ENCODE measurements at places on chromosomes 7 and 10.
A peak's percentile ranks its signal among the peaks of the same experiment; 100 is the strongest.

DNA sequence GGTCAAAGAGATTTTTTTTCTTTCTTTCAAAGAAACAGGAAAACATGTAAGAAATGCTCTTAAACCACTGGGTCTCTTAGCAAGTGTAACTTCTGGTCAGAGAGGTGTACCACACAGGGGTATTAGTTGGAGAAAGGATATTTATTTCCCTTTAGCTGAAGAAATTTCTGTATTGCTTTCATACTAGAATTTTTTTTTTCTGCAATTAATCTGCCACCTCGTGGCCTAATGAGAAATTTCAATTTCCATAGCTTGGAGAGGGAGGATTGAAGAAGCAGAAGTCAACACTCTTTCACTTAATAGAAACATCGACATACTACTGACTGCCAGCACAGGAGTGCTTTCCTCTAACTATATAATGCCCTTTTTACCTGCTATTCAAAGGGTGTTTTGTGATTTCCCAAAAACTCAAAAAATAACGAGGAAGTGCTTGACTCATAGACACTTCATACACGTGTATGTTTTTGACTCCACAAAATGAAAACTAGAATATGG, 177.6 kb upstream of the NAMPT start:
- peak; percentile 76 for DNase-seq

DNA sequence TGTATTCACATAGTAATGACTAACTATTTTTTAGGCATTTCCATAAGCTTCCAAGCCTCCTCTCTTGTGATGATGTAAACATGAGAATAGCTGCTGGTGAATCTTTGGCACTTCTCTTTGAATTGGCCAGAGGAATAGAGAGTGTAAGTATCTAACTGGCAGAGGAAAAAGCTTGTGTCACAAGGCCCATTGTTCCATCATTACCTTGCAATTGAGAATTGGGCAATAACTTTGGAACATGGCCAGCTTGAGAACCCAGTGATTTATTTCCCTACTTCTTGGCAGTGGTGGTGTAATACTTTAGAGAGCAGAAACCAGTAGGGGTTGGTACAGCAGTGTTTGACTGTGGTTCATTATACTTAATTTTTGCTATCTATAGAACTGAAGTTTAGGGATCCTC, 12.0 kb downstream of the IFRD1 start:
- DNase-seq: peak; percentile 99

DNA sequence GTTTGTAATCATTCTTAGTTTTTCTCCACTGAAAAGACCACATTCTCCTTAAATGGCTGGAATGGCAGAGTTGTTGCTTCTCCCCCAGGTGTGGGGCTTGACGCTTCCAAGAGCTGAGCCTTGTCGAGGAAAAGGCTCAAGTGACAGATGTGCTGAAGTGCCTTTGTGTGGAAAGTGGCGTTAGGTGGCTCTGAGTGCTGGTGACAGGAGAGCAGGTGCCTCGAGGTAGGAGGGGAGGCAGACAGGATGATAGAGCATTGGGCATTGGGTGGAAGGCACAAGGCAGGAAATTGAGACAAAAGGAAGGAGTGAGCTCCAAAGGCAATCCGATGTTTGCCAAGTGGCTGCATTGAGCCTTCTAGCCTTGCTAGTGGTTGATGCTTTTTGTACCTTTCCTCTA, 6.7 kb downstream of the KIAA1217 start:
- DNase-seq: no peak

DNA sequence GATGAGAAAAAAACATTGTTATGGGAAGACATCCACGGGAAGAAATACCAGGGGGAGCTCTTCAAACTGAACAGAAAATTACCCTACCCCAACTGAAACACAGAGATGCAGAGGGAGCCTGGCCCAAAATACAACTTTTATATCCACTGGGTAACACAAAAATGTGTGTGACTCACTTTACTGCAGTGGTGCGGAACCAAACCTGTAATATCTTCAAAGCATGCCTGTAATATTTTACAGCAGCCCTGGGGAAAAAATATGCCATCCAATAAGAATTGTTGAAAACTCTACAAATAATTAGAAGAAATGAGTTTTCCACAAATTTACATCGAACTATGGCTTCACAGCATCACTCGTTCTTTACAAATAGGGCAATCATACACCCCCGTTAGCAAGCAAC, 49.8 kb upstream of the SRRM3 start:
- no peak for DNase-seq

DNA sequence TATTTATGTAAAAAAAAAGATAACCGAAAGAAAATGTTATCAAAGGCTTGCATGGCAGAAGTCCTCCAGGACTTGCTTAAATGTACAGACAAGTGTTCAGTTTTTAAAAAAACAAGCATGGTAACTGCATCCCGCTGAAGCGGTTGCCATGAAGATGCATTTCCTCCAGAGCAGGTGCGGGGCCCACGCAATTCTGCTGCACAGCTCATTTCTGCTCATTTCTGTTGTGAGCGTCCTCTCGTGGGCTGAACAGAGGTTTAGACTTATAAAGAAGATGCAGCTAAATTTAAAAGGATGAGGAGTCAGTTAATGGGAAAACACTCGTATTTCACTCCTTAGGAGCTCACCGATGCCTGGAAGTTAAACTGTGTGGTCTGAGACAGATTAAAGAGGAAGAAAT, 247.6 kb downstream of the DNAJB6 start:
- no peak for DNase-seq

All from fibroblast of pulmonary artery (primary cell).